ENCODE measurements at places on chromosomes 1 and 21.

- no peak for DNase-seq
Observed at GRCh38 chr1:10745383-10745782, 51.1 kb downstream of the CASZ1 start.

DNA sequence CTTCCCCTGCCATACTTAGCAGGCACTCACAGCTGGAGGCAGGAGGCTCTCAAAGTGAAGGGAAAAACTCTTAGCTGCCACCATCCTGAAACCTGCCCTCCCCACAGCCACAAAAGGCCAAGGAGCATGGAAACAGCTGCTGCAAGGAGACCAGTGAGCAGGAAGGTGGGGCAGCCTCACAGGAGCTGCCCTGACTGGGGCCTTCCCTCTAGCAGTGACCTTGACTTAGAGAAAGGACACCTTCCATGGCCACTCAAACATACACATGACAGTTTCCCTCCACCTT is 126.3 kb downstream of the HIVEP3 start:
- DNase-seq = no peak

- DNase-seq = no peak
Observed at GRCh38 chr1:230701434-230701833, 12.5 kb downstream of the AGT start.

DNA sequence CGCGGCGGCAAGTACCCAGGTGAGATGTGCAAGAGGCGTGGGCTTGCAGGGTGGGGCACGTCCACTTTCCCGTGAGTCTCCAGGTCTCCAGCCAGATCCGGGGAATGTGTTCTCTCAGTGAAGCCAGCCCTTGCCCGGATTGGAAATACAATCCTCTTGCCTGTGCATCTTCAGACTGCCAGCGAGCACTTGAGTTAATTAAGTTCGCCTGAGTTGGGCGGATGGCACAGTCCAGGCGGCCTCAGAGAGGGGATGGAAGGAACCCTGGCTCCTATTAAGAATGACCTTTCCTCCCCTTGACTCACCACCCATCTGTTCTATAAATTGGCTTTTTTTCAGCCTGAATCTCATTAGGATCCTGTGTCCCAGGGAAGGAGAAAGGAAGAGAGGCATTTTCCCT is 33.3 kb upstream of the CNTN2 start:
- DNase-seq = no peak

GRCh38 chr1:116951200-116951935 is 41.7 kb downstream of the PTGFRN start:
- no peak for DNase-seq

DNA sequence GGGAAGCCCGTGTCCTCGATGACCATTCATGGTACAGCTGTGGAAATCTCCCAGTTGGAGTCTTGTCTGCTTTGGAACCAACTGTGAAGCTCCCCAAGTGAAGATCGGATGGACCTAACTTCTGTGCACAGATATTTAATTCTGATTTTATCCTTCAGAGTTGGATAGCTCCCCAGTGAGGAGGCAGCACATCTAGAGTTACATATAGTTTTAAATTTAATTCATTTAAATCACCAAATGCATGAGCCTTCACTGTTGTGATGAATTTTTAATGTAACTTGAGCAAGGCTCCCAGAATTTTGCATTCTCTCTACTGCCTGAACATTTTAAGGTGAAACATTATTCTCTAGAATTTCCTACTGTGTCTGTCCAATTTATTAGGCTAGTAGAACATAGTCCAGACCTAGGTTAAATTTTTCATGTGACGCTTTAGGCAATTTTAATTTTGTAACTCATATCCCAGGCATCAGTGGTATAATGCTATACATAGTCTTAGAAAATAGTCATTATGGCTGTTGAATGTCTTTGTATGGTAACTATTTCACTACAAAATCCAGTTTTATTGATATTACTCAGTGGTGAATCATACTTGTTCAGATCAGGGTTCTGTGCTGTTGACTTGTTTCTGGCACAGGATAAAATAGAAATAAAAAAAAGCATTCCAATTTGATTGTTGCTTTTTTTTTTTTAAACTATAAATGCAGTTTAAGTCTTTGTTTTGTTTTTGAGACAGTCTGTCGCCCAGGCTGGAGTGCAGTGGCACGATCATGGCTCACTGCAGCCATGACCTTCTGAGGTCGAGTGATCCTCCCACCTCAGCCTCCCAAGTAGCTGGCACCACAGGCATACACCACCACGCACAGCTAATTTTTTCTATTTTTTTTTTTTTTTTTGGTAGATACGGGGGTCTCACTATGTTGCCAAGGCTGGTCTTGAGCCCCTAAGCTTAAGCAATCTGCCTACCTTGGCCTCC is 66.9 kb downstream of the PRDM2 start:
- no peak for DNase-seq

- no peak for DNase-seq
Observed at GRCh38 chr1:55928576-55928975, 650.8 kb downstream of the PLPP3 start.

DNA sequence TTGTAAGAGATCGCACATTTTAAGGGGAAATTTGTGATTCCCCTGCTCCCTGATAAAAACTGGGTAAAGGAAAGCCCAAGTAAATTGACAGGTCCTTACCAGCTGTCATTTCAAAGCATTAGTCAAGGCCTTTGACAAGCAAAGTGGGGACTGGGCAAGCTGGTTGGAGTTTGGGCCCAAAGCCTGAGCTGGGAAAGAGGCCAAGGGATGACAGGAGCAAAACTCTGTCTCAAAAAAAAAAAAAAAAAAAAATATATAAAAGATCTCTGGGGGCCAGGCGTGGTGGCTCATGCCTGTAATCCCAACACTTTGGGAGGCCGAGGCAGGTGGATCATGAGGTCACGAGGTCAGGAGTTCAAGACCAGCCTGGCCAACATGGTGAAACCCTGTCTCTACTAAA is 36.9 kb downstream of the SLC2A1 start:
- DNase-seq = no peak

- peak; percentile 78 for DNase-seq
Observed at GRCh38 chr1:15684468-15685291, 560 bp downstream of the PLEKHM2 start.

GRCh38 chr1:204350857-204351573 is 8.7 kb downstream of the PLEKHA6 start:
- peak; percentile 61 for DNase-seq

DNA sequence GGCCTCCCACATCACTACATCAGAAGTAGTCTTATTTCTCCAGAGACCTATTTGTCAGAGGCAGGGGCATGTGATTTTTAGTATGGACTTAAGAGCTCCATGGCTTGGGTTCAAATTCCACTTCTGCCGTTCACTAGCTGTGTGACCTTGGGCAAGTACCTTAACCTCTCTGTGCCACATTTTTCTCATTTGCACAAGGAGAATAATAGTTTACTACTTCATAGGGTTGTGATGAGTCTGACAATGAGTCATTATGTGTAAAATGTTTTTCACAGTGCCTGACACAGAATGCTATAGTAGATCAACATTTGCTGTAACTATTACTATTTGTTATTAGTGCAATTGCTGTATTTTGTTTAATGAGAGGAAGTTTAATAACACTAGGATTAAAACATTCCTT is 200.6 kb downstream of the PRDM2 start:
- DNase-seq = no peak

DNA sequence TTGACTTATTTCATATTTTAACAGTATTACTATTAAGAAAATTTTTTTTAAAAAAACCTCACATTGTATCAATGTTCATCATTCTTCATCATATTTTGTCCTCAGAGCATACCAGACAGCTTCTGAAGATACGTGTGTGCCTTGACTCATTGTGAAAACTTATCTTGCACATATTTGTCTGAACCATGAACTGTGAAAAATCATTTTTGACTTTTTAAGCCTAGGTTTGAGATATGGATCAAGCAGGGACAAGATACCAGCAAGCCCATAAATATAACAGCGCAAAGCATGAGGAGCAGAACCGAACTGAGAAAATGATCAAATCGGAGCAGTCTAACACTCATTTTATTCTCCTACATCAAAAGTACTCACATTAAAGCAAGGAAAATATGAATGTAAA is 506.0 kb downstream of the BRINP3 start:
- no peak for DNase-seq

DNA sequence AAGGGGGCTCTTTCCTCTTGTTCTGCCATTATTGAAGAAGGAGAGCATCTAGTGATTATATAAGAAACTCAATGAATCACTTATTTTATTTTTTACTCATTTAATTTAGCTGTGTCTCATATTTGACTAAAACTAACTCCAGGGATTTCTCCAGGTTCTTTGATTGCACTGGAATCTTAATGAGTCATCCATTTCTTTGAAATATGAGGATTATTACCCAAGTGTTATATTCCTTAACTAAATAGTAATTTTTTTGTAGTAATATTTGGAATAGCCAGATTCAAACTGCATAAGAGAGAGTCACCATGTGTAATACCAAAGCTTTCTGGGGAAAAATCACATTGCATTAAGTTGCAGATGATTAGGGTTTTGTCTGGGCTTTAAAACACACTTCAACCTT is 59.5 kb downstream of the NTMT2 start:
- DNase-seq = no peak

DNA sequence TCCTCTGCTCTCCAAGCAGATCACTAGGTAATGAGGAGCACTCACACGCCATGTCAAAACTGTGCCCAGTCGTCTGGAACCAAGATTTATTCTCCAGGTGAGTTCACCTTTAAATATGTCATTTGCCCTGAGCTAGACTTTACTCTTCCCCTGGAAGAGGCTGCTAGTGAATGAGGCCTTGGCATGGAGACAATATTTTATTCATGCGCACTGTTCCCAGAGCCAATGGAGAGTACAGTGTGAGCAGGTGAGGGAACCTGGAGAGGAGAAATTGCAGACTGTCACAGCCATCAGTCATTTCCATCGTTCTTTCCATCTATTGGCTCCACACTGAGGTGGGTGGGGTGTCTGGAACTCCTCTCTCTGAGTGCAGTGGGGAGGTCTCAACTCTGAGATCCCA is 333.6 kb downstream of the KCNH1 start:
- DNase-seq = no peak

- no peak for DNase-seq
Observed at GRCh38 chr1:20250340-20250989, 40.2 kb upstream of the VWA5B1 start.

DNA sequence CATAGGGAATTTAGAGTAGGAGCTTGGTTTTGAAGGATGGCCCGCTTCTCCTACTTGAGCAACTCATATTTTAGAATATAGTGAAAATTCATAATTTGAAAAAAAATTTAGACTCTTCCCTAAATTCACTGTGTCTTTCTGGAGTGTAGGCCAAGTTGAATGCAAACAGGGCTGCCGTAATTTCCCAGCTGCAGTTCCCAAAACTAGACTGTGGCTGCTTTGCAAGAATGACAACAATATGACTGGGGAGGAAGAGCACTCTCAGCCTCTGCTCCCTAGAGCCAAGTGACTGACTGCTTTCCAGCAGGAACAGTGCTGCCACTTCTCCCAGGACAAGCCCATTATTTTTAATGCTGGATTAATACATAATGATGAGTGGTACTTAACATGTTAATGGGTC is 209.0 kb downstream of the RHOU start:
- DNase-seq = no peak

- DNase-seq = no peak
Observed at GRCh38 chr1:116879478-116880133, 30.1 kb upstream of the PTGFRN start.

- DNase-seq = peak; percentile 83
Observed at GRCh38 chr1:236489710-236490377, 33.9 kb upstream of the LGALS8 start.

DNA sequence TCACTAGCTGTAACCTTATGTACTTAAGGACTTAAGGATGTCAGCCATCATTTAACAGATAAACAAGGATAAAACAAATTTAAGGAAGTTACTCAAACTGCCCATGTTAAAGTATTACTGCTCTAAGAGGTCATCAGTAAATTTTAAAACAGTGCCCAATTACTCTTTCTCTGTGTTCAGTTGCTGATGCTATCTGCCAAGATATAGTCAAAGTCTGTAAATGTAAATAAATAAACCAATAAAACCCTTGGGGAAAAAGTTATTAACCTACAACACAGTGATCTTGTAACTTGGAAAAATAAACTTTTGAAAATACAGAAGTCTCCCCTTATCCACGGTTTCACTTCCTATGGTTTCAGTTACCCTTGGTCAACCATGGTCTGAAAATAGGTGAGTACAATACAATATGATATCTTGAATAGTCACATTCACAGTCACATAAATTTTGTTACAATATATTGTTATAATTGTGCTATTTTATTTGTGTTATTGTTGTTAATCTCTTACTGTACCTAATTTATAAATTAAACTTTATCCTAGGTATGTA is 501.8 kb downstream of the LMO4 start:
- no peak for DNase-seq

- no peak for DNase-seq
Observed at GRCh38 chr1:89339039-89339438, 24.8 kb upstream of the GBP6 start.

DNA sequence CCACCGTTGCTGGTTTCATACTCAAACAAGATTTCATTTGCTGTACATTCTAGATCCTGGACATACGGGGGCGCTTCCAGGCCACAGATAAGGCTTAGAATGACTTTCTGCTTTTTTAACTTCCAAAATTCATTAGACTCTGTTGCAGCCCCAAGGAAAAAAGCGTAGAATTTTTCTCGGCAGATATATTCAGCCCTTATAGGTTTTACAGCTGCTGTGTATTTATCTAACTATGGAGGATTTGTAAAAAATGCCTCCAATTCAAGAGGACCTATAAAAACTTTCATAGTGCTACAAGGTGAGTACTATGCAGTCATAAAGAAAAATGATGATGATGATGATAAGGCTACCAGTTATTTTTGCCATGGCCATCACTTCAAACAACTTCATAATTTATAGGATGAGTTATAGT is 51.6 kb downstream of the SLC30A10 start:
- peak; percentile 47 for DNase-seq

DNA sequence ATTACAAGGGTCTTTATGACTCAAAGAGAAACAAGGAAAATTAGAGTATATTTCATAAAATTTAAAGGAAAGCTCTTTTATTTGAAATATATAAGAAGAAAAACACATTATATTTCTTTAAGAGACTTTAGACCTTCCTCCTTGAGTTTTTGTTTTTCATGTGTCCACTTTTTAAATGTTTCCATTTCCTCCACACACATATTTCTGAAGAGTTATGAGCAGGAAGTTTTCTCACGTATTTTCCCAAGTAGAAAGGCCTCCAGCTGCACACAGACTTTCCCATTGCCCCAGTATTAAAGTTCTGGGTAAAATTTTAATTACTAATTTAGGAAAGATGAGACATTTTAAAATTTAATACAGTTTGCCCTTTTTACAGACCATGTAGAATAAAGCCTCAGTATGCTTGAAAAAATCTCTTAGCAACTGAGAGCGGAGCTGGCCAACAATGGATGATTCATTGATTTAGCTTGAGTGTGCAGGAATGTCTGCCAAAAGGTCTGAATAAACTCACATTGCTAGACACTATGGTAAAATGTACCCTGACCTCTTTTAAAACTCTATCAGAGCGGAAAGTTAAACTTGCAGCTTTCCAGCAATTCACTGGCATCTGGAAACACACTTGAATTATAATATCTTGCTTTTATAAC is 57.9 kb downstream of the DDAH1 start:
- no peak for DNase-seq

Data from hematopoietic multipotent progenitor cell treated with erythropoietin and hydrocortisone succinate and interleukin-3 and kit ligand, for 4 days (in vitro differentiated cells).